Foreskin keratinocyte (primary cell): ENCODE measurements at places on chromosomes 11 and 22. TPM values are rescaled to one million over a fixed set of nuclear protein-coding genes. Genes with fewer than 3 reads are reported as not detected.
A peak's percentile ranks its signal among the peaks of the same experiment; 100 is the strongest.

DNA sequence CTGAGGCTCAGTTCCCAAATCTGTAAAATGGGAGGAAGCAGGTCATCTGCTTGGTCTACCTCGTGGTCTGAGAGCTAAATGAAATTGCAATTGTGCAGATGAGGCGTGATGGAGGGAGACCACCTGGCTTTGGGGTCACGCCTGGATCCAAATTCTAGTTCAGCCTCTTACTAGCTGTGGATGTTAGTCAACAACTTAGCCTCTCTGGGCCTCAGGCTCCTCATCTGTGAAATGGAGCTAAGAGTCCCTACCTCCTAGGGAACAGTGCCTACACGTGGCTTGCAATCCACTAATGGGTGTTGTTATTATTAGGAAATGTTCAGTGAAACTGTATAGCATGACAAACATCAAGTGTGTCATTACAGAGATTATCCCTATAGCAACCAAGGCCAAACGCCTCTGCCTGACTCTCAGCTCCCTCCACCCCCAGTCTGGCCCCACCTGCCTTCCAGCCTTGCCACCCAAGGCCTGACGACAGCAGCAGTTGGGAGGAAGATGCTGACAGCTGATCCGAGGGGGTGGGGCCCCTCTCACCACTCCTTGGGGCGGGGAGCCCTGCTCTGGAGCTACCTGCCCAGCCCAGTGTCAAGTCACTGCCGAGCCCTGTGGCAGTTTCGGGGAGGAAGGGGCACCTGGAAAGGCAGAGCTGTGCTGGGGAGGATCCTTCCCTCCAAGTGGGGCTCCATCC is 1.7 kb upstream of the RHOD start:
- peak; percentile 90 for DNase-seq

MPEG1 gene
- polyA plus RNA-seq = not detected in 2 replicates

CD81 gene
- 454 and 491 TPM in 2 replicates for polyA plus RNA-seq

DNA sequence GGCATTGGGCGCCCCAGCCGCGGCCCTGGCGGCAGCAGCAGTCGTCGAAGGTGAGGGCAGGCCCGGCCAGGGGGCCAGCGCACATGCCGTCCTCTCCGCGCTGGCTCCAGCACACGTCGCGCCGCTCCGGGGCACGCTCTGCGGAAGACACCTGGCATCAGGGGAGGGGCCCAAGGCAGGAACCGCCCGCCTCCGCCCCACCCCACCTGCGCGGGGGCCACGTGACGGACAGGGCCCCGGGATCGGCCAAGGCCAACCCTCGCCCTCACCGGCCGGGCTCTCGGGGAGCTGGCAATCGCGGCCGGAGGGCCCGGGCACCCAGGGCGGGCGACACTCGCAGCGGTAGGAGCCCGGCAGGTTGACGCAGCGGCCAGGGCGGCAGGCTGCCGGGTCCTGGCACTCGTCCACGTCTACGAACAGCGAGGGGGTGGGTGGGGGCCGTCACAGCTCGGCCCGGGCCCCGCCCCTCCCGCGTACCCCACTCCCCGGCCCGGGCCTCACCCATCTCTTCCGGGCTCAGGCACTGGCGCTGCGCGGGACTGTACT is 14.9 kb downstream of the SCYL1 start:
- peak; percentile 51 for DNase-seq

DNA sequence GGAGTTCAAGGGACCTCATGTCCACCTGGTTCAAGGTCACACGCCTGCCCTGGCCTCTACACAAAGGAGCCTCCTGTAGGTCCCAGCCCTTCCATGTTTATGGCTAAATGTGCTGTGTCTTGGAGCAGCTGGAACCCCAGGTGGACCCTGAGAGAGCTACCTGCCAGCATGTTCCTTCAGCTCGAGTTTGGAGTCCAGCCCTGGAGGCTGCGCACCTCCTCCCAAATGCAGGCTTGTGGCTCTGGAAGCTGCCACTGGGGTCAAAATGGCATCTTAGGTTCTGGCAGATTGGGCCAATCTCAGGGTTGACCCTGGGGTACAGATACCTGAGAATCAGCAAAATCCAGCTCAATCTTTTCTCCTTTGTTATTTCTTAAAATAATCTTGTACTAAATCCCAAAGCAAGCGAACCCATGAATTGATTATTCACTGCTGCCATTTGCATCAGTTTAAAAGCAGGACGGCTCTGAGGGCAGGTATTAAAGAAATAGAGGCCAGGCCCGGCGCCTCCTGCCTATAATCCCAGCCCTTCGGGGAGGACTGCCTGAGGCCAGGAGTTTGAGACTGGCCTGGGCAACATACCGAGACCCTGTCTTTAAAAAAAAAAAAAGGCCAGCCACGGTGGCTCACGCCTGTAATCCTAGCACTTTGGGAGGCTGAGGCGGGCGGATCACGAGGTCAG is 2.9 kb downstream of the TNFRSF13C start:
- DNase-seq = no peak

DNA sequence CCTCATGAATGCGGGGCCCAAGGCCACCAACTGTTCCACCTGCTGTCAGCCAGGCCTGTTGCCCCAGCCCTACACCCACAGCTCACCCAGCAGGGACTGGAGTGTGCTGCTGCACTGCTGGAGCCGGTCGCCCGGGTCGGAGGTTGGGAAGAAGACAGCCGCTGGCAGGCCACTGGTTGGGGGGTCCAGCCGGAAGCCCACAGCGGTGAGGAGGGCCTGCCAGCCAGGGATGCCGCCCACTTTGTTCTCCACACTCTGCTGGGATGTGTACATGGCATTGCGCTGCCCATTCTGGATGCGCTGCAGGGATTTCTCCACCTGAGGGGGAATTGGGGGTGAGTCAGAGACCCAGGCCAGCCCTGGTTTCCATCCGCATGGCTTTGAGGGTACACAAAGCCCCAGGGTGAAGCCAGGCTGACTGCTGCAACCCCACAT is 74.2 kb upstream of the PITPNB start:
- no peak for DNase-seq

POU2AF2 gene
- polyA plus RNA-seq = not detected in 2 replicates

TMA7B gene
- not detected in 2 replicates for polyA plus RNA-seq

KCNK7 gene
- polyA plus RNA-seq = 0.66 and 1.0 TPM in 2 replicates

UEVLD gene
- 9.0 and 9.1 TPM in 2 replicates for polyA plus RNA-seq

GRCh38 chr22:49686495-49687219 is 141.0 kb downstream of the BRD1 start:
- no peak for DNase-seq

GRCh38 chr11:92845805-92846204 is 123.6 kb upstream of the MTNR1B start:
- no peak for DNase-seq

CLDN5 gene
- polyA plus RNA-seq = not detected in 2 replicates

SCGB1D2 gene
- not detected in 2 replicates for polyA plus RNA-seq

RAB3IL1 gene
- 0.52 and 0.55 TPM in 2 replicates for polyA plus RNA-seq

GRCh38 chr11:116740741-116741140 is 32.0 kb downstream of the BUD13 start:
- DNase-seq = no peak

DNA sequence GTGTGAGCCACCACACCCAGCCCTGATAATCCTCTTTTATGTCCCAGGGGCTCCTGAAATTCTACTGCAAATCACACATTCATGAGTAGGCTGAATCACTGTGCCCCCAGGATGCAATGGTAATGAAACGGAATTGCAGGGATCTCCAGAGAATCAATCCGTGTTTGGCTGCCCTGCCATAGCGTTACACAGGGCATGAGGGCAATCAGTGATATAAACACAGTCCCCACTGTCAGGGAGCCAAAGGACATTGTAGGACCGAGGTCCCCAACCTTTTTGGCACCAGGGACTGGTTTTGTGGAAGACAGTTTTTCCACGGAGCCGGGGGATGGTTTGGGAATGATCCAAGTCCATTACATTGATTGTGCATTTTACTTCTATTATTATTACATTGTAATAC is 9.0 kb upstream of the PLA2G6 start:
- no peak for DNase-seq

DNA sequence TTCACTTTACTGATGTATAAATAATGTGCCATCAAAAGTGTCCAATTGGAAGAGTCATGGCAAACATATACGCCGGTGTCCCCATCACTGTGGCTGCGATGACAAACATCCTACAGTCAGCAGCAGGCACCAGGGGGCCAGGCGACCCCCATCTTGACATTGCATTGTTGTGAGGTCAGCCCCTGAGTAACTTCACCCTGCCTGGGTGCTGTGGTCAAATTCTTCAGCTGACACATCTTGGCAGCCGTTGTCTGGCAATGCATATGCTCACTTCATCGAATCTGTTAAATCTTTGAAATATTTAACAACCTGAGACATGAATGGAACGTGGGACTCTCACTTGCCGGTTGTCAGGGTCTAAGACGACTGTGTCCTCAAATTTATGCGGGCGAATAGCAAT is 430.9 kb downstream of the BRD1 start:
- no peak for DNase-seq

TRIM22 gene
- polyA plus RNA-seq = 25.3 and 28.2 TPM in 2 replicates

GRCh38 chr11:3609416-3610265 is 32.2 kb downstream of the ART5 start:
- DNase-seq = no peak

- DNase-seq = no peak
Observed at GRCh38 chr11:12755510-12756453, 81.6 kb downstream of the TEAD1 start.

DNA sequence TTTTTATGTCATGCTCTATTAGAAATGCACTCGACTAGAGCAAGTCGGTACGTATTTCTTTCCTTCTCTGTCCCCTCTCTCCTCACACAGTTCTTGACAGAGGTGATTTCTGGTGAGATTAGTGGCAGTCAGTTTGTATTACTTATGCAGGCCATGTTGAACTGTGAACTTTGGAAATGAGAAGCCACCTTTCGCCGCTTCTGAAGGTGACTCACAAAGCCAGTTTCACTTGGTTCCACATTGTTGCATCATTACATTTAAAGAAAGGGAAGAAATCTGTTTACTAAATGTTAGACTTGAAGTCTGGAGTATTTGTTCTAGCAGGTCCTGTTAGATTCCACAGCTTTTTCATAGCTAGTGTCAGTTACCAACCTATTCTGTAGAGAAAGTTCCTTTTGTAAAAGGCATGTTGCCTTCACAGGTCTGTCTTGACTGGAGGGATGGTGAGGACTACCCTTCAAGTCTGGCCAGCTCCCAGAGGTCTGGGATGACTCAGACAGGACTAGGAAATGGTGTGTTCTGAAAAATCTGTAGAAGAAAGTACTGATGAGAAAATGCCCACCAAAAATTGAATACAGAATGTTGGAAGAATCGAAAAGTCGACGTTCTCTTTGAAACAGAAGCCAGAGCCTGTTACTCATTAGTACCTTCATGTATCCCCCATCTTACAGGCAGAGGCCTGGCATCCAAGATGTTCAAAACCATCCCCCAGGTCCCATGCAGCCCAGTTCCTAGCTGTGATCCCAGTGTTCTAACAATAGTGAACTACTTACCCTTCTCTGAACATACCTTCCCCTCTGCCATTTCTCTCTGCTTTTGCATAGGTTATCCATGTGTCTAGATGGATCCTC is 181.4 kb downstream of the DBX1 start:
- peak; percentile 96 for DNase-seq

GGTLC3 gene
- not detected in 2 replicates for polyA plus RNA-seq

DNA sequence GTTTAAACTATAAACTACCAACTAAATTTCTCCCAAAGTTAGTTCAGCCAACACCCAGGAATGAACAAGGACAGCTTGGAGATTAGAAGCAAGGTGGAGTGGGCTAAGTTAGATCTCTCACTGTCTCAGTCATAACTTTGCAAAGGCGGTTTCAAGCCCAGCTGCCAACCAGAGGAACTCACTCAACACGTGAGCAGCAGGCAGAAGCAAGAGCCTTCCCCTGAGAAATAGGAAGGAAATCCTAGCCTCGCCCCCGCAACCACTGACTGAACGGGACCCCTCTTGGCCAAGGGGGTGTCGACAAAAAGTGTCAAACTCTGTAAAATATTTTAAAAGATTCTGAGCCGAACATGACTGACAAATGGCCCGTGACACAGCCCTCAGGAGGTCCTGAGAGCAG is 4.4 kb upstream of the KRTAP5-9 start:
- DNase-seq = no peak

GRCh38 chr11:128520888-128521681 is 66.3 kb downstream of the ETS1 start:
- no peak for DNase-seq

DNA sequence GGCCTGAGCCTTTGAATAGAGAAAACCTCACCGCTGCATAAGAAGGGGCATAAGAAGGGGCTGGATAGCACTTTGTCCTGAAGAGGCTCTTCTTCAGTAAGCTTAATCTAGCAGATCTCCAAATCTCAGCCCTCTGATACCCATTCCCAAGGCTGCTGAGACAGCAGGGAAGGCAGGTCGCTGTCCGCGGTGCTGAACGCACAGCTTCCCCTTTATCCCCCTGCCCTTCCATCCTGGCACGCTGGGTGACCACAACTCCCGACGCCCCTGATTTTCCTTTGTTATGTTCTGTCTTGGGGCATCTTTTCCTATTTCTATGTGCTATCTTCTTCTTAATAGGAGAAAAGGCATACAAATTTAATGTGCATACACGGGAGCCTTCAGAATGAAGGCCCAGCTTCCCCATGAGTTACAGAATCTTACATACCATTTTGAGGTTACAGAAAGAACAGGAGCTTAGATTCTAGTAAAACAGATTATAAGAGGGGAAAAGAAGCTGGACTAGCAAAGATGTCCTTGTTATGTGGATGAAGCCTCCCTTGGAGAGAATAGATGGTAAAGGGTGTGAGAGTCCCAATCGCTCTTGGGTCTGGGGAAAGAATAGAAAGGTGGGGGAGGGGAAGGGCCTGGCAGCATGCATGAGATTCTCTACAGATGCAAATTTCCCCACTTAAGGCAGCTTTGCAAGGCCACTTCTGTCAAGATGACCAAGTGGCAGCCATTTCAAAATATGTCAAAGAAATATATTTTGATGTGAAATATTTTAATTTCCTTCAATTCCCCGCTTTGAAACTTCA is 5.7 kb upstream of the SULT4A1 start:
- peak; percentile 25 for DNase-seq

TPBGL gene
- 0.01 TPM in 1 of 2 replicates, not detected in the other for polyA plus RNA-seq

DNA sequence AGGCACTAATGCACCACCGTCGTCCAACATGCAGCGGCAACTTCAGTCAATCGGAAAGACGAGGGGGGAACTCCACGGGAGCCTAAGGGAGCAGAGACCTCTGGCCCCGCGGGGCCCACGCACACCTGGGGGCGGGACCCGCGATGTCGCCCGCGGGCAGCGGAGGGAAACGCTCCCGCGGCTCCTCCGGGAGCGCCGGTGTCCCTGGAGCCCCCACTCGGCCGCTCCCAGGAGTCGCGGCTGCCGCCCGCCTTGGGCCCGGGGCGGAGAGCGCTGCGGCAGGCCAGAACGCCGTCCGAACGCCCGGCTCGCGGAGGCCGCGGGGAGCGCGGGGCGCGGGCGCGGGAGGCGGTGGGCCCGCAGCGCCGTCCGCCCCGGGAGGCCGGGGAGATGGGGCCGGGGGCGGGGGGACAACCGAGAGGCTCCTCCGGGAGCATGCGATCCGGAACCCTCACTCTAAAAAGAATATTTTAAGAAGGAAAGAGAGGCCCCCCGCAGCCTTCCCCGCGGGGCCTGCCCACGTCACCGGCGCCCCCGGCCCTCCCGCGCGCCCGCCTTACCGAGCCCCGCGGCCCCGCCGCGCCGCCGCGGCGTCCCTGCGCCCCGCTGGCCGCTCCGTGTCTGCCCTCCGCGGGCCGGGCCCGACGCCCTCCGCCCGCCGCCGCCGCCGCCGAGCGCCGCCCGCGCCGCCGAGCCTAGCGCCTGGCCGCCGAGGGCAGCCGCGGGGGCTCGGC is 86.6 kb upstream of the ARHGAP32 start:
- DNase-seq = no peak

ARFGAP2 gene
- 51.4 and 52.2 TPM in 2 replicates for polyA plus RNA-seq
